ENCODE measurements at places on chromosomes 7 and 10.
A peak's percentile ranks its signal among the peaks of the same experiment; 100 is the strongest.

DNA sequence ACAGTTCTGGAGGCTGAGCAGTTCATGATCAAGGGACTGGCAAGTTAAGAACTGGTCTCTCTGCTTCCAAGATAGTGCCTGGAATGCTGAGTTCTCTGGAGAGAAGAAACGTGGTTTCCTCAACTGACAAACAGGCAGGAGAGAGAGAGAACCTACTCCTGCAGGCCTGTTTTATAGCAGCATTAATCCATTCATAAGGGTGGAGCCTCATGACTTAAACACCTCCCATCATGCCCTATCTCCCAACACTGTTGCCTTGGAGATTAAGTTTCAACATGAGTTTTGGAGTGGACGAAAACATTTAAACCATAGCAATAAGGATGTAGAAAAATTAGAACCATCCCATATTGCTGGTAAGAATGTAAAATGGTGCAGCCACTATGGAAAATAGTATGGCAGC lies 32.3 kb upstream of the IMMP2L start:
- no peak for DNase-seq

DNA sequence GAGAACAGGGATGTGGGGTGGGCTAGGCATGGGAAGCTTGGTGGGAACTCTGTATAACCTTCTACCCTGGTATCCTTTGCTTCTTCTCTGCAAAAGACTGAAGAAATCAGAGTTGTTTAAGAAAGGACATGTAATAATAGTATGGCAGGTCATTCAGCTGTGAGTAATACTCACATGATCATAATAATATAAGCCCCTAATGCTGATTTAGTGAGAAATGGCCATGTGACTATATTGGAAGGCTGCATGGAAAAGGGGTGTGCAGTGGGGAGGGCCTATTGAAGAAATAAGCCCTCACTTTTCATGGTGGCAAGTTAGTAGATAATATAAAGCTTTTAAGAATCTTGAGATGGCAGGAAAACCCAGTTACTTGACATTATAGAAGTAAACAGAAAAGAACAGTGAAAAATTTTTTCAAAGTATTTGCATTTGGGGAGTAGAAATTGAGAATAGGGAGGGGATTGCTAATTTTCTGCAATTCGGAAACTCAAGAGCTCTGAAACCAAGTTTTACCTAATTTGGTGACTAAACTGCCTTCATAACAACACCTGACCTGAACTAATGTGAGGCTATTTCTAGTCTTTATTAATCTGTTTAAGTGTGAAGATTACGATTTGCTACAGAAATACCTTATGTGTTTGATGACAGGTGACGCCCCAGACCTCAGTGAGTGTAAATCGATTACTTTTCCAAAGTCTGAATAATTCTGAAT lies 44.4 kb downstream of the ATXN7L1 start:
- no peak for DNase-seq

GRCh38 chr7:29609162-29610037 lies 45.8 kb downstream of the PRR15 start:
- DNase-seq = peak; percentile 60

DNA sequence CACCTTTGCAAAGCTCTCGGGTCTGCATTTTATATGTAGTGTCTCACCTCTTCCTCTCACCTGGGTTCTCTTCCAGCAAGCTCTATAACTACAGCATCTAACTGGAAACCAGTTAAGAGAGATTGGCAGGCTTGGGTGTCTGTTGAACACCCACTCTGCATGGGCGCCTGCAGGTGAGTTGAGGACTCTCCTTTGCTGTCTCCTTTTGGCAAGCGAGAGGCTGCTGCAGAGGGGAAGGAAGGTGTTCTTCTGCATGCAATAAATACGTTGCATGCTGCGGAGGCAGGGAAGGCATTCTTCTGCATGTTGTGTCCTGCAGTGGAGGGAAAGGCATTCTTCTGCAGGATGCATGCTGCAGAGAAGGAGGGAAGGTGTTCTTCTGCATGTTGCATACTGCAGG lies 81.4 kb upstream of the ADAM12 start:
- DNase-seq = no peak

GRCh38 chr10:119872610-119872859 lies at the start of gene MCMBP:
Gene MCMBP (minus strand): TSS chr10:119872843. CDS start chr10:119872584, 259 bp downstream.
- DNase-seq = no peak

Measured in astrocyte (in vitro differentiated cells and primary cell).